Hepatocyte (in vitro differentiated cells): ENCODE measurements at places on chromosomes 6 and 20.
A peak's percentile ranks its signal among the peaks of the same experiment; 100 is the strongest.

DNA sequence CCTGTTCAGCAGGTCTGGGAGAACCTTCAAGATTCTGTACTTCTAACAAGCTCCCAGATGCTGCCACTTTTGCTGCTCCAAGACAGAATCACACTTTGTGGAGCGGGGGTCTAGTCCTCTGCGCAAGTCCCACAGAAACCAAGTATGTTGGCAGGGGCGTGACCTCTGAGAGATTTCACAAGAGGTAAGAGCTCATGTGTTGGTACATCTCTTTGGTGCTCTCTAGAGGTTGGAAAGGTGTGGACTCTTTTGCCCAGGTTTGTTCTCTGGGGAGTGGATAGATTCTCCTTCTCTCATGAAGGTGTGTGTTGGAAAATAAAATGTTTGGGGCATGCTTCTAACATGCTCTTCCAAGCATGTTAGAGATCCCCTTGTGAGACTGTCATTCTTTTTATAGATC, 340.9 kb upstream of the IRAK1BP1 start:
- H3K27ac ChIP-seq: no peak overlapping the region
- H3K36me3 ChIP-seq: no peaks in the 10 kb centered on the region
- DNase-seq: peak; percentile 5

GRCh38 chr20:22404419-22405170, 179.8 kb downstream of the FOXA2 start:
- no peak for DNase-seq
- peaks cover 11% of the 10 kb centered on the region for H3K4me1 ChIP-seq
- peak overlapping the region; percentile 67 for H3K27ac ChIP-seq
- H3K27me3 ChIP-seq: peaks cover 3% of the 10 kb centered on the region

DNA sequence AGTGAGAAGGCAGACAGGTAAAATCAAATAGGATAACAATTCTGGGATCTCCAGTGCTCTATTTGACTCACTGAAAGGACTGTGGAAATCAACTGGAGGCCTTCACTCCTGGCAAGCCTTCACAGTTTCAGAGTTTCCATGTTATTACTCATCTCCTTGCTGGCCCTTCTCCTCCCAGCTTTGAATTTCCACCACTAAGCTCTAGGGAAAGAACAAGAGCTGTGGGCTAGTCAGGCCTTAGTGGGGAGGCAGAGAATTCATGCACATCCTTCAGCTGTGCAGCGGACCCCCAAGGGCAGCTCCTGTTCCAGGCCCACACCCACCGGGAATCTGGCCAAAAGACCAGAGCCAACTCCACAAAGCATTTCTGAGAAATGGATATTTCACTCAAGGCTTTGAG, 26.0 kb downstream of the MYLIP start:
- no peak overlapping the region for H3K27ac ChIP-seq
- H3K27me3 ChIP-seq: no peaks in the 10 kb centered on the region
- no peak overlapping the region for H3K4me3 ChIP-seq

DNA sequence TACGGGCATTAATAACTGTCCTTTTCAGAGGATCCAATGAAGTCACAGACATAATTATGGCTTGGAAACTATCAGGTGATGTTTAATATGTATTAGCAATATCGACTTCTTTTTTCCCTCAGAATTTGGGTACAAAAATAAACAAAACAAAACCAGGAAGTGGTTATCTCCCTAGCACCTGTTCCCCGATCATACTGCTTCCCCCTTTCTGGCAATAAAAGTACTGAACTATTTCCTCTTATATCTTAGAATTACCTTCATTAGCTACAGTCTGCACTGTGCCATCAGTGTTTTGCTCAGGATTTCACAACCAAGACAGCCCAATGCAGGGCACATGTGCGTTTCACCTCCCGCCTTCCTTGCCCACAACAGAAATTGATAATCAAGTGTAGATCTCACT, 216.9 kb upstream of the BTBD3 start:
- H3K36me3 ChIP-seq: no peaks in the 10 kb centered on the region
- no peak overlapping the region for H3K4me3 ChIP-seq
- no peak for DNase-seq
- no peaks in the 10 kb centered on the region for H3K4me1 ChIP-seq
- H3K27me3 ChIP-seq: no peaks in the 10 kb centered on the region
- H3K27ac ChIP-seq: no peak overlapping the region

- no peak overlapping the region for H3K4me3 ChIP-seq
- no peaks in the 10 kb centered on the region for H3K36me3 ChIP-seq
- H3K27ac ChIP-seq: no peak overlapping the region
- DNase-seq: no peak
- H3K4me1 ChIP-seq: no peaks in the 10 kb centered on the region
Measured at GRCh38 chr6:141658696-141659095, 474.0 kb upstream of the GJE1 start.

DNA sequence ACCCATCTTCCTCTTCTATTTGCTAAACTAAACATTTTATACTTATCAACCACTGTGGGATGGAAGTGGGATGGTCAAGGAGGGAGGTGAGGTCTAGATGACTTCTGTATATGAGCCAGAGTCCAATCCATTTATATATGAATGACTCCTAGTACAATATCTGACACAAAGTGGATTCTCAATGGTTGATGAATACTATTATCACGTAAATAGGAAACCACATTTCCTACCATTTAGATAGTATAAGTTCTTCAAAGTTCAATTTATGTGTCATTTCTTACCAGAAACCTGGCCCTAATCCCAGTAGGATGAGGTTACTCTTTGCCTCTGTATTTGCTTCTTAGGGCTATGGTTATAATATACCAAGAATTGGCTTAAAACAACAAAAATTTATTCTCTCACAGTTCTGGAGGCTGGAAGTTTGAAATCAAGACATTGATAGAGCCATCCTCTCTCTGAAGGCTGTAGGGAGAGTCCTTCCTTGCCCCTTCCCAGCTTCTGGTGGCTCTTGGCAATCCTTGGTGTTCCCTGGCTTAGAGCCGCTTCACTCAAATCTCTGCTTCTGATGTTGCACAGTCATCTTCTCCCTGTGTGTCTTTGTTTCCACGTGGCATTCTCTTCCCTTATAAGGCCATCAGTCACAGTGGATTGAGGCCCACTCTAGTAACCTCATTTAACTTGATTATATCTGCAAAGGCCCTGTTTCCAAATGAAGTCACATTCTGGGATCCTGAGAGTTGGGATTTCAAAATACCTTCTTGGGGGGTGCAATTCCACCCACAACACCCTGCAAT, 41.0 kb upstream of the RAB23 start:
- no peak overlapping the region for H3K4me3 ChIP-seq
- no peaks in the 10 kb centered on the region for H3K36me3 ChIP-seq
- no peak for DNase-seq
- peaks cover 3% of the 10 kb centered on the region for H3K4me1 ChIP-seq
- no peaks in the 10 kb centered on the region for H3K27me3 ChIP-seq

GRCh38 chr6:143697076-143697800, 19.5 kb downstream of the PHACTR2 start:
- no peaks in the 10 kb centered on the region for H3K36me3 ChIP-seq
- no peaks in the 10 kb centered on the region for H3K27me3 ChIP-seq

- no peak overlapping the region for H3K4me3 ChIP-seq
- no peaks in the 10 kb centered on the region for H3K27me3 ChIP-seq
- peak; percentile 15 for DNase-seq
- peaks cover 10% of the 10 kb centered on the region for H3K4me1 ChIP-seq
Measured at GRCh38 chr6:151757506-151757955, 50.0 kb upstream of the ESR1 start.

GRCh38 chr6:35185302-35185681, 28.5 kb upstream of the SCUBE3 start:
- peak overlapping the region; percentile 1 for H3K27ac ChIP-seq
- no peaks in the 10 kb centered on the region for H3K36me3 ChIP-seq
- DNase-seq: peak; percentile 70
- peaks cover 23% of the 10 kb centered on the region for H3K4me1 ChIP-seq
- H3K27me3 ChIP-seq: no peaks in the 10 kb centered on the region
- no peak overlapping the region for H3K4me3 ChIP-seq

- H3K4me3 ChIP-seq: no peak overlapping the region
- DNase-seq: no peak
- peaks cover 7% of the 10 kb centered on the region for H3K4me1 ChIP-seq
- no peaks in the 10 kb centered on the region for H3K36me3 ChIP-seq
- no peak overlapping the region for H3K27ac ChIP-seq
Measured at GRCh38 chr20:32968478-32969241, 35.6 kb downstream of the SUN5 start.

GRCh38 chr6:90286884-90287488, 9.7 kb downstream of the BACH2 start:
- no peaks in the 10 kb centered on the region for H3K36me3 ChIP-seq
- H3K27me3 ChIP-seq: peaks cover 4% of the 10 kb centered on the region
- peaks cover 11% of the 10 kb centered on the region for H3K4me1 ChIP-seq
- peak; percentile 42 for DNase-seq
- no peak overlapping the region for H3K4me3 ChIP-seq

- H3K27me3 ChIP-seq: no peaks in the 10 kb centered on the region
- no peaks in the 10 kb centered on the region for H3K4me1 ChIP-seq
- H3K36me3 ChIP-seq: no peaks in the 10 kb centered on the region
- H3K27ac ChIP-seq: no peak overlapping the region
- no peak for DNase-seq
- H3K4me3 ChIP-seq: no peak overlapping the region
Measured at GRCh38 chr20:16661756-16662155, 68.1 kb upstream of the SNRPB2 start.

- peaks cover 9% of the 10 kb centered on the region for H3K27me3 ChIP-seq
- no peak overlapping the region for H3K4me3 ChIP-seq
- no peak overlapping the region for H3K27ac ChIP-seq
- H3K4me1 ChIP-seq: no peaks in the 10 kb centered on the region
- no peaks in the 10 kb centered on the region for H3K36me3 ChIP-seq
- DNase-seq: peak; percentile 56
Measured at GRCh38 chr20:22106308-22106938, 401.0 kb downstream of the PAX1 start.
